ENCODE measurements at places on chromosomes 2 and 18. TPM values are rescaled to one million over a fixed set of nuclear protein-coding genes. Genes with fewer than 3 reads are reported as not detected.

- DNase-seq: no peak
Measured at GRCh38 chr18:805008-805754, 6.9 kb downstream of the YES1 start.

DNA sequence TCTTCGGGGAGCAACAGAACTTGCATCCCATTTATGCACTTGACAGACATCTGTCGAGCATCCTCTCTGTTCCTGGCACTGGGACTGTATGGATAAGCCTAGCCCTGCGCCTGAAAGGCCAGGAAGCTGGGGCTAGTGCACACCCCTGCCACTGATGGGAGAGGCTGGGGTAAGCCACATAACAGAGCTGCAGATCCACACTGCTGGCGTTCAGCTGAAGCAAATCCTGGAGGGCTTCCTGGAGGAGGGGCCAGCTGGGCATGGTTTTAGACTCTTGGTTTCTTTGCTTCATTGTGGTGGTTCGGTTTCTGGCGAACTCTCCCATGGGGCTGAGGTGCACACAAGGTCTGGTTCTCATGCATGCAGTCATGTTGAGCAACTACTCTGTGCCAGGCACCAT is 45.5 kb upstream of the FOSL2 start:
- DNase-seq: no peak

DNA sequence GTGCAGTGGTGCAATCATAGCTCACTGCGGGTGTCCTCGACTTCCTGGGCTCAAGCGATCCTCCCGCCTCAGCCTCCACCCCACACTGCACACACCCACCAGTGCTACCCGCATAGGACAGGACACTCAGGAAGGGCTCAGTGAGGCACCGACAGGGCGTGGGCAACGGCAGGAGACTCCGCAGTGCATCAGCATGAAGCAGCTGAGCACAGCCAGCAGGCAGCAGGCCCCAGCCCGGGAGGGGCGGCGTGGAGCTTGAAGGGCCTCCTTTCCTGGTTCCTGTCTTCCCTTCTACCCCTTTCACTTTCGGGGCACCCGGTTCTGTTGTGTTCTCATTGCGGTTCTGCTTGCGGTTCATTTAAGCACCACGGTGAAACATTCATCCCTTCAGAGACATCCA is 89.8 kb downstream of the ZNF516 start:
- DNase-seq: no peak

- DNase-seq: no peak
Measured at GRCh38 chr2:226551522-226552250, 247.9 kb downstream of the IRS1 start.

- DNase-seq: no peak
Measured at GRCh38 chr2:28678944-28679343, 72.7 kb upstream of the PPP1CB start.

Gene ZNF24
- 21.1 TPM for total RNA-seq

Measured in HT1080 (cell line).